ENCODE measurements at places on chromosomes 1 and 21.
A peak's percentile ranks its signal among the peaks of the same experiment; 100 is the strongest.

DNA sequence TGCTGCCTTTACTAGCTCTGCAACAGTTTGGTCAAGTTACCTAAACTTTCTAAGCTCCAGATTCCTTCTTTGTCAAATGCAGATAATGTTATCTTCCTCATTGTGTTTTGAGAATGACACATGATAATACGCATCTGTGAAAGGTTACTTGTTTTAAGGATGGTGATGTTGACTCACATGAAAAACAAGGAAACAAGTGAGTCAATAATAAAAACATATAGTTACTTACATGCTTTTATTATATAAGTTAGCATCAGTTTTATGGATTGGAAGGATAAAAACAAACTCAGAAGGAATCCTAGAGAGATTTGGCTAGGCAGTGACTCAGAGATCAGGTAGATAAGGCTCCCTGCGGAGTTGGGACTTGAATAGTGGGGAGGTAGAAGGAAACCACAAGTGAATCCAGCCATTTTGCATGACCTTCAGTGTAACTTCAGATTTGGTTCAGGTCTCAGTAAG lies 144.6 kb downstream of the LMO4 start:
- no peak for DNase-seq

GRCh38 chr1:12596007-12596821 lies 21.8 kb downstream of the DHRS3 start:
- DNase-seq: no peak

DNA sequence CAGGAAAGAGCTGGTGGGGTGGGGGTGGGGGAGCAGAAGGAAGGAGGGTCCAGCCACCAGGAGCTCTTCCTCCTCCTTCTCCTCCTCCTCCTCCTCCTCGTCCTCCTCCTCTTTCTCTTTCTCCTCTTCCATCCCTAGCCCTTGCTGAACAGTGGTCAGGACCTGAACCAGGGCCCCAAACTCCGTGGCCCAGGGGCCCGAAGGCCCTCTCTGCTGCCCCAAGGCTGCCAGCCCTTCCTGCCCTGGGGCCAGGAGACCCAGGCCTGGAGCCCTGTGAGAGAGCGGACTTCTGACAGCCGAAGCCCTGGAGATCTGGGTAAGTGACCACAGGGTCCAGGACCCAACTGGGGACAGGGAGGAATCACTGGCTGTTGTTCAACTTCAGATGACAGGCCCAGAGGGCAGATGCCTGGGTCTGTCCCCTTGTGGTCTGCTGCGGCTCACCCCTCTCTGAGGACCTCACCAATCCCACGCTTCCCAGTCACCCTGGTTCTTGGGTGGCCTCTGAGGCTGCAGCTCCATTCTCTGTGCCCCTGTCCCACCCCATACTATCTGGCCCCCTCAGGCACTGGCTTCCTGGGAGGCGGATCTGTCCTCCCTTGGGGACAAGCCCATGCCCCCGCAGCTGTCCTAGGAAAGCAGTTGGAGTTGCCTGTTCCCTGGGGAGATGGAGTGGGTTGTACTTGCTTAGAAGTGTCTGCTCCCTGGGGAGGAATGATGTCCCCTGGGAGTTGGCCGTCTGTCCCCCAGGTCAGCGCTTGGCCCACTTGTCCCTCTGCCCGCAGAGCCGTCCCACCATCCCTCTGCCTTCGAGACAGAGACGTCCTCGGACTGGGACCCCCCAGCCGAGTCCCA lies 51.8 kb downstream of the VWA5B1 start:
- no peak for DNase-seq

DNA sequence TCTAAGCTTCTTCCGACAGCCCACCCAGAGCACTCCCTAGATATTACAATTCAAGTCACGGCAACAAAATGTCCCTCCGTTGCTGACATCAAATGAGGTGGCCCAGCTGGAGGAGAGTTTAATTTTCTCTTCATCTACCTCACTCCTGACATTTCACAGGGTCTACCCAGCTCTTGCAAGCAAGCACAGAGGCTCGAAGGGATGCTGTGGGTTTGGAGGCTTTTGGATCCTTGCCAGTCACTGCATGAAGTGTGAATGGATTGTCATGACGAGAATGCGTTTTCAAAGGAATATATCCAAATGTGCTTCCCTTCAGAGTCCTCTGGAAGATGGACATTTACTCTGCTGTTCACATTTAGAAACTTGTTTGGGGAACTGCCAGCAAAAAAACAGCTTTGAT lies 33.5 kb downstream of the CAPN8 start:
- no peak for DNase-seq

- no peak for DNase-seq
Measured at GRCh38 chr1:47871799-47872353, 125.3 kb downstream of the TRABD2B start.

- DNase-seq: no peak
Measured at GRCh38 chr1:21251773-21252471, 38.3 kb downstream of the ECE1 start.

GRCh38 chr1:18047122-18047521 lies 60.5 kb upstream of the IGSF21 start:
- DNase-seq: no peak

DNA sequence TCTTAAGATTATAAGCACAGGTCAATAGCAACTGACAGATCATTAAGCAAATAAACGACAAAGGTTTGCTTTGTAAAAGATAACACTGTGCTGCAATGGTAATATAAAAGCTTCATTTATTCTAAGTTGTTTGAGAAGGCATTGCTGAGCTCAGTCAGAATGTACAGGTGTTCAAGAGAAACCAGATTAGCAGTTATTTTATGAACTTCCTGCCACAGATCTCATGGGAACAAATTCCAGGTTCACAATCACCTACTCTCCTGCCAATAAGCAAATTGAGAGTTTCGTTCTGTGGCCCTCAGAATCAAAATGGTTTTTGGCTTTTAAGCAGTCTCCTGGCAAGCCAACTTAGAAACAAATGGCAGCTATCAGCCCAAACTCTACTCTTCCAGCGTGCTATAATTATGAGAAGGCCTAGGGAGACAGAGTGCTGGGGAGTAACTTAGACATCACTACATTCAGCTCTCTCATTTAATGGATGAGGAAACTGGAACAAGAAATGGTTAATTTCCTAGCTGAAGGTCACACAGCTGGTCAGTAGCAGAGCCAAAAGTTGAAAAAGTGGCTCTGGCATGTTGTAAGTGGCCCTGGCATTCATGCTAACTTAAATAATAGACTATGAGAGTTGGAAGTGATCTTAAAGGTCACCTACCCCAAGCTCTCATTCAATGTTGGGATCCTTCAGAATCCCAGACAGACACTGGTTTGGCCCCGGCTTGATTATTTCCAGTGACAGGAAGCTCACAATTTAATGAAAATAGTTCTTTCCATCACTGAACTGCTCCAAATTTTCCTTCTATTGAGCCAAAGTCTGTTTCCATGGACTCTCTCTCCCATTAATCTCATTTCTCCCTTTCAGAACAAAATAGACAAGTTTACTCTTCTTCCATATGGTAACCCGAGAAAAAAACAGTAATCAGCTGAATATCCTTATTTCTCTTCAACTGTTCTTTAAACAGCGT lies 82.6 kb upstream of the EDEM3 start:
- DNase-seq: no peak

DNA sequence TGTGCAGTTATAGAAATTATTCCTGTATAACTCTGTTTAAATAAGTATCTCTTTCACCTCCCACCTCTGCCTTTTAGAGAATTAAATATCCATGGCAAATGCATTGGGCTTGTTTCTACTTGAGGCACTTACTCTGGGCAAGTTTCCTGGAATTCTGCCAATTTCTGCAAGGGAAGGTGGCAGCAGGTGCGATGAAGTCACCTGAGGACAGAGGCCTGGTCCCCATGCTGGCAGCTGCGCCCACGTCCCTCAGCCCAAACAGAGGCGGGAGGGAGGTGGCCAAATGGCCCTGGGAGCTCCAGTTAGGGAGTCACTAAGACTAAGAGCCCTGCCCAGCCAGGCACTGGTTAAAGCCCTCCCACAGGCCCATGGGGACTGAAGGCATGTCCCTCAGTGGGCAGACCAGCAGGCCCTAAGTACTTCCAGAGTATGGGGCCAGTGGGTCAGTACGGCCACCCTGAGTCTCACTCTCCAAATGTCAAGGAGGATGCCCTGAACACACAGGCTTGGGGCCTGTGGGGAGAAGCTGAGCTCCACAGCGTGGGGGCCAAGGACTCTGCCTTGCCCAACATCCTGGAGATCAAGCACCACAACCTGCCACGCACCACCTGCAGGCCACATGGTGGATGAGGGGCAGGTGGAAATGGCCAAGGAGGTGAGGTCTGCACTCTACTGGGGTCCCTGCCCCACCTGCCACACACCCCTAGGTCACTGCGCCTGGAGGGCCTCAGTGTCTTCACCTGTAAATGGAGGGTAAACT lies 19.4 kb downstream of the ACOT7 start:
- no peak for DNase-seq

- DNase-seq: no peak
Measured at GRCh38 chr1:95197616-95198252, 36.3 kb upstream of the RWDD3 start.

- DNase-seq: no peak
Measured at GRCh38 chr1:53259932-53260331, 21.6 kb upstream of the MAGOH start.

GRCh38 chr1:238465449-238465848 lies 574.7 kb upstream of the ZP4 start:
- no peak for DNase-seq

DNA sequence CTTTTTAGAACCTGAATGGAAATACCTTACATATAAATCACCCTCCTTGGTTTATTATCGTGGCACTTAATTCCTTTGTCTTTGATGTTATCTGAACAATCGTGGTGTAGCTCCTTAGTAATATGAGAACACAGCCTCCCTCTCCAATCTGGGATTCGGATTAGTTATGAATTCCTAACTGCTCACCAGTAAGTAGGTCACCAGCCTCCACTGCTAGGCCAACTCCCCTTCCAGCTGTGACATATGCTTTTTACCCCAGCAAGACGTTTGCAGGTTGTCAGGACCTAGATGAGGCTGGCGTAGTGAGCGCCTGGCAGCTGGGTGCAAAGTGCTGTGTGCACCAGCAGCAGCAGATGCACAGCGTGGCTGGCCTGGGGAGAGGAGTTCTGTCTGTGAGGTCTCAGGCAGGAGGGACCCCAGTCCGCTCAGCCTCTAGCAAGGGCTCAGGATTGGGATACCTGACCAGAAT lies 38.2 kb downstream of the NTPCR start:
- no peak for DNase-seq

DNA sequence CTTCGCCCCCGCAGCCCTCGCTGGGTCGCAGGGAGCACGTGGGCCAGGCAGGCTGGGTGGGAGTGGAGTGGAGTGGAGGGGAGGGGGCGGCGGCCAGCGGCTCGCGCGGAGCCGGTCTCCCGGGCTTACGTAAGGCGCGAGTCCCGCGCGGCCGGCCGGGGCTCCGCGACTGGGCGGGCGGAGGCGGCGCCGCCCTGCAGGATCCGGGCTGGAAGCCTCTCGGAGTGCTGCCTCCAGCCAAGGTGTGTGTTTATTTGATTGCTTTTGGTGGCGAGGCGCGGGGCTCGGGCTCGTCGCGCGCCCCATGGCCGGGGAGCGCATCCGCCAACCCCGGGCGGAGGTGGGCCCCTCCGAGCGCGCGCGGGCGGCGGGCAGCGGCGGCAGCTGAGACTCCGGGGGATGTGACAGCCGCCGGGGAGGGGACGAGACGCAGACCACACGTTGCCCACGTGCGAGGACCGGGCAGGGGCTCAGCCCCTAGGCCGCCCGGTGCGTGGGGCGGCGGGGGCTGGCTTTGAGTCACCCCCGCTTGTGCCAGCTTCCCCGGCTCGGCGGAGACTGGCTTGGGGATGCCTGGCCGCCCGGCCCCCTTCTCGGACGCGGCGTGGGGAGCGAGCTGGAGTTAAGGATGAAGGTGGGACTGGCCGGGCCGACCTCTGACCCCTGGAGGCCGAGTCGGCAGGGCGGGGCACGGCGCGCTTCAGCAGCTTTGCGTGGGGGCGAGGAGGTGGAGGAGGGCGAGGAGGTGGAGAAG lies 402 bp upstream of the AK4 start:
- DNase-seq: no peak

DNA sequence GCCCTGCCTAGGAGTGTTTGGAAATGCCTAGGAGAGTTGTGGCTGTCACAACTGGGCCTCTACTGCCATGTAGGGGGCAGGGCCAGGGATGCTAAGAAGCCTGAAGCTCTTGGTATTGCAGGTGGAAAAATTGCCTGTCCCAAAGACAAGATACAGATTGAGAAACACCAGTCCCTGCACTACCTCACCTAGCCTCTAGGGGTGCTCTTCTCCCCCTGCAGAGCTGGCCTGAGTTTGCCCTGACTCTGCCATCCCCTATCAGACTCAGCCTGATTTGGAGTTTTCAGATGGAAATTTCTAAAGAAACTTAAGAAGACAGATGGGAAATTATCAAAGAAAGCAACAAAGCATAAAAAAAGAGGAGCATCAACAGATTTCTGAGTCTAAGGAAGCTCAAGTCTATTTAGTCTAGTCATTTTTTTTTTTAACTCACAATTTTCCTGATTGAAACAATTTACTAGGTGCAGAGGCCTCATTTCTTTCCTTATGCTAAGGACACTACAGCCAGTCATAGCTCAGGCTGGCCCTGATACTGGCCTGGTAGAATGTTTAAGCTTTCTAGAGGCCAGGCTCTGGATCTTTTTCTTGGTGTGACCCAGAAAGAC lies 61.4 kb upstream of the LRRN2 start:
- peak; percentile 22 for DNase-seq

- DNase-seq: no peak
Measured at GRCh38 chr1:88421997-88422396, 262.1 kb upstream of the PKN2 start.

- DNase-seq: no peak
Measured at GRCh38 chr1:68453060-68453670, 3.4 kb upstream of the RPE65 start.

- DNase-seq: no peak
Measured at GRCh38 chr1:54937469-54937868, 43.0 kb upstream of the TMEM61 start.

DNA sequence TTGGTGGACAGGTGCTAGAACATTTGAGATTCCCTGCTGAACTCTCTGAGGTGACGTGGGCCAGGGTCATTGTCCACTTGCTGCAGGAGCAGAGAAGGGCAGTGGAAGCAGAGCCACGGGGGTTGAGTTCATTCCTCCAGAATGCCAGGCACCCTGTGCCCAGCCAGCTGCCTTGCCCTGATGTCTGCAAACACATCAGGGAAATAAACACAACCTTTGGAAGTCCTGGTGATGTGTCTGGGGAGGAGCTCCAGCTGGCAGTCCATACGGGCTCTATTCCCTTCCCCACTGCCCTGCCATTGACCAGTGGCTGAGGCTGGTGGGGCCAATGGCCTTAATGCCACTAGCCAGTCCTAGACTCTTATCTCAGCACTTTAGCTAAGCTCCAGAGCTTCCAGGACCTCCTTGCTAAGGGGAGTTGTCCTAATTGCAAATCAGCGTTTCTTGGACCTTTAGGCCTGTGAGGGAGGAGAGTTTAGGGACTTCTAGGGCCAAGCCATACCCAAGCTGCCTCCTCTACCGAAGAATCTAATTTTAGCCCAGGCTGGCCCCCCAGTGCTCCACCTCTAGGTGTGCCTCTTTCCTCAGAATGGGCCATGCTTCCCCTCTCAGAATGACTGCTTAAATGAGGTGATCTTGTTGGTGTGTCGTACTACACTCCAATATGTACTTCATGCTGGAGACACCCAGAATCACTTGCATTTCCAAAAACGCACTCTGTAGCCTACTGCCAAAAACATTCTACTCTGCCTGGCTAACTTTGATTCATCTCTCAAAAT lies 25.9 kb upstream of the MFSD2A start:
- no peak for DNase-seq

Measured in activated effector memory CD4-positive, alpha-beta T cell treated with Interleukin-2 at 50 U/mL for 16 hours (primary cell).